ENCODE measurements at places on chromosomes 2 and 18. TPM values are rescaled to one million over a fixed set of nuclear protein-coding genes. Genes with fewer than 3 reads are reported as not detected.

The SPR gene
- total RNA-seq = 16.0 TPM

The B3GNT2 gene
- 56.0 TPM for total RNA-seq

- H3K27ac ChIP-seq = no peak overlapping the region
- H3K4me3 ChIP-seq = no peak overlapping the region
- peaks cover 10% of the 10 kb centered on the region for H3K27me3 ChIP-seq
- H3K4me1 ChIP-seq = peaks cover 9% of the 10 kb centered on the region
- no peak for DNase-seq
These were observed 73.4 kb downstream of the ZBTB7C start for GRCh38 chr18:48335829-48336228.

- DNase-seq = no peak
- no peak overlapping the region for H3K27ac ChIP-seq
- no peaks in the 10 kb centered on the region for H3K36me3 ChIP-seq
- no peaks in the 10 kb centered on the region for H3K4me1 ChIP-seq
These were observed 259.4 kb upstream of the SKOR2 start for GRCh38 chr18:47510831-47511230.

DNA sequence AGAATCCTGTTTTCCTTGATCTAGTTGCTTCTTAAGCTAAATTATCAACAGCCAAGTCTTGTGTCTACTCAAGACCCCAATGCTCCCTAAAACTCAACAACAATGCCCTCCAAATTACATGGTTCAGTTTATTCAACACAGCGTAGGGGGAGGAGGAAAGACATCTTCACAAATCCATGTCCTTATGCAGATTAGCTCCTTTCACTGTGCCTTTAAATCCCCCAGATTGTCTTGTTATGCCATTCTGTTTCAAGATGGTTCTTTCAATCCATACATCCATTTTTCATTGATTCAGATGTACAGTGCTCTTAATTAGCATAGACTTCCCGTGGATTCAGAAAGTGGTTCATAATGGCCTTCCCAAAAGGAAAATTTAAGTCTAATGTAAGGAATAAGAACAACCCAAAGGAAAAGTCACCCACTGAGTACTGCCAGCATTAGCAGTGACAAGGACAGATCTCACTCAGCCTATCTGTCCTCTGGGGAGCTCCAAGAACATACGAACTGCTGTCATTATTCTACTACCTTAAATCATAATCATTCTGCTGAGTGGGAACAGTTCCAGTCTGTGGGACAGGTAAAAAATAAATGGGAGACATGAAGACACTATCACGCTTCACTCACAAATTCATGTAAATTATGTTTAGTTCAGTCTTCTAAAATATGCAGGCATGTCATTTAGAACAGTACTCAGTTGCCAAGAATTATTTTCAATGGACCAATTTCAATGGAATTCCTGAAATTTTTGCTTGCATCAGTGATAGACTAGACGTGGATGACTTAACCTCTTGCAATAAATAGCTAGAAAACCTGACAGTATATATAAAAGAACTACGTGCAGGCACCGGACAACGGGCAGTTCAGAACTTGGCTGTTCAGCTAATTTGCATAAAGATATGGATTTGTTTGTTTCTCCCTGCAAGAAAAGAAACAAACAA, 58.9 kb upstream of the RNU4ATAC start:
- H3K27me3 ChIP-seq = no peaks in the 10 kb centered on the region
- H3K4me3 ChIP-seq = no peak overlapping the region
- no peak overlapping the region for H3K27ac ChIP-seq
- H3K36me3 ChIP-seq = peaks cover 31% of the 10 kb centered on the region

GRCh38 chr2:212649646-212650045, 111.0 kb upstream of the ERBB4 start:
- H3K27me3 ChIP-seq = no peaks in the 10 kb centered on the region
- H3K4me3 ChIP-seq = no peak overlapping the region
- no peak for DNase-seq
- H3K4me1 ChIP-seq = no peaks in the 10 kb centered on the region

GRCh38 chr2:15262792-15263191, 298.3 kb downstream of the NBAS start:
- no peaks in the 10 kb centered on the region for H3K27me3 ChIP-seq
- no peak for DNase-seq
- no peak overlapping the region for H3K4me3 ChIP-seq
- H3K4me1 ChIP-seq = no peaks in the 10 kb centered on the region
- H3K27ac ChIP-seq = no peak overlapping the region
- H3K36me3 ChIP-seq = peaks cover 13% of the 10 kb centered on the region

DNA sequence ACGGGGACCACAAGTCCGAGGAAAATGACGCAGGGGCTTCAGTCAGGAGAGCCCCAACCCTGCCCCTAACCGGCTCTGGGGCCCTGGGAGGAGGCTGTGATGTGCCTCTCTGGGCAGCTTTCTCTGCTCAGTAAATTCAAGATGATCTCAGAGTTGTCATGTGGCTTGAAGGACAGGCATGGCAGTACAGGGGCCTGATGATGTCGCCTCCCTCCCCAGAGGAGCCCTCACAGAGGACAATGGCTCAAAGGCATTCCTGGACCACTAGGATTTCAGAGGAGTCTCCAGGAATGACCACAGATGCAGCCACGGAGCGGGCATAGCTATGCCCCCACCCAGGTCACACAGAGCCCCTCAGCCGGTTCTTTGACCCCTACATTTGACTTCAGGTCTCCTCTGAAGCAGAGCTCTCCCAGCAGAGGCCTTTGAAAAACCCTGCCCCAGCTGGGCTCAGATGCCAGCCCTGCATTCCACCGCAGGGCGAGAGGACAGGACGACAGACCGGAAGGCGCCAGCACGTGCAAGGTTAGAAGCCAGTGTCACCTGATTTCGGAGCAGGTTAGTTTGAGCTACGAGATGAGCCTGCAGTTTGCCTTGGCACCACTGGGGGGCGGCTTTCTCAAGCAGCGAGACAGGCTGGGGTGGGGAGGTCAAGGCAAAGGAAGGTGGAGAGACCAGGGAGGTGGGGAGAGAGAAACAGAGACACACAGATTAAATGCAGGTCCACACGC, 39.2 kb downstream of the BIN1 start:
- H3K4me3 ChIP-seq = no peak overlapping the region
- H3K27ac ChIP-seq = peak overlapping the region; percentile 64
- peaks cover 3% of the 10 kb centered on the region for H3K36me3 ChIP-seq
- DNase-seq = no peak
- H3K27me3 ChIP-seq = no peaks in the 10 kb centered on the region

DNA sequence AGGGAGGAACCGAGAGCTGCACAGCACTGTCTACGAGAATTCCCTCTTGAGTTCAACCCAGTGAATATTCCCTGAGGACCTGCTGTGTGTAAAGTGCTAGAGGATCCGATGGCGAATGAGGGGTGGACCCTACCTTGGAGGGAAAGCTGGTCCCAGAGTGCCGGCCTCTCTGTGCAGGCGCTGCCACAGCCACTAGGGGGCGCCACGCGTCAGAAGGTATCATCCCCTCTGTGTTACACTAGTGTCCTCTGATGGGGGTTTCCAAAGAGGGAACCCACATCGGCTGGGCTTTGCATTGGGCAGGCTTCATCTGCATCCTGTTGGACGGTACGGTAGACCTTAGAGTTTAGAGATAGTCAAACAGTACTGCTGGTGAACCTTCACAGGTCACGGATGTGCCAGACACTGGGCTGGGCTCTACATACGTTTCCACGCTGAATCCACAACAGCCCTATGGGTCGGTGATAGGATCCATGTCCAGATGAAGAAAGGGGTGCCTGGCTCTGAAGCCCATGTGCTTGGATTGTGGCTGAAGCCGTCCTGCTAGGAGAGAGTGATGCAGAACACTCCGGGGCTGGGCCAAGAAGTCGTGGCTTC, 39.0 kb downstream of the COA5 start:
- H3K27ac ChIP-seq = peak overlapping the region; percentile 8
- no peak for DNase-seq
- no peaks in the 10 kb centered on the region for H3K4me1 ChIP-seq

All from type B pancreatic cell (in vitro differentiated cells).